SIG-M5 (cell line): ENCODE measurements at places on chromosomes 3 and 15.

GRCh38 chr15:89533861-89534544 lies 37.6 kb upstream of the RHCG start:
- DNase-seq: no peak

GRCh38 chr15:91555312-91555711 lies 298.2 kb upstream of the SLCO3A1 start:
- no peak for DNase-seq

DNA sequence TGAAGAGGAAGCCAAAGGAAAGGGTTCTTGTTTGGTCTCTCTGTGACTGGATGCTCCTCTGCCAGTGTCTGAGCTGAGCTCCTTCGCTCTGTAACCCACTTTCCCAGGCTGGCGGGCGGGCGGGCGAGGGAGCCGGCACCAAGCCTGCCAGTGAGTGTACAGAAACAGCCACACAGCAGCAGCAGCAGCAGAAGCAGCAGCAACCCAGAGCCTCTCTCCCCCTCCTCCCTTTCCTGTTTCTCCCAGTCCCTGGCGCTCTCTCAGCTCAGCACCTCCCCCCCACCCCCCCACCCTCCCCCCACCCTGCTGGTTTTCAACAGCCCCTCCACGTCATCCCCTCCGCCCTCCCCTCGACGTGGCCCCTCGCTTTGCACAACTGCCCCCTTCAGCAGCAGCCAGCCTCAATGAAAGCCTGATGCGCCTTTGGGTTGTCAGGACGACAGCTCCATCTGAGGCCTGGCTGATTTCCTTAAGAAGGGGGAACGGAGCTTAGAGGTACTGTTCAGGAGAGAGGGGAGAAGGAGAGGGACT lies at the start of gene LSAMP:
Gene LSAMP (minus strand): TSS at position 177 of the 531 bp plus-strand sequence.
- no peak for DNase-seq

- DNase-seq: no peak
These were observed 147.3 kb upstream of the CDIN1 start for GRCh38 chr15:36432161-36432560.

DNA sequence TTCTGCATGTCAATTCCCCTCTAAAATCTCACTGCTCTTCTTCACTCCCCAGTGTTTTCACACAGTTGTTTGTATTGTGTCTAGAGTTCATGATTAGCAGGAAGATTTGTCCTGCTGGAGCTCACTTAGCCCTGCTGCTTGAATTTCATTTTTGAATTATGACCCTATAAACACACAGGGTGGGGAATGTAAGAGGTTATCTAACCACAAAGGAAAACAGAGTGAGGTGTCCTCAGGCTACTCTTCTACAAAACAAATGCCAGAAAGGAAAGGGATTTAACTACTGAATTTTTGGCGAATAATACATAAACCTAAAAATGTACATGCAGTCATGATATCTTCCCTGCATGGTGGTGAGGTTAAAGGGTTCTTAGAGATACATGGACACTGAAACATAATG lies 215.1 kb upstream of the CNTN4 start:
- DNase-seq: no peak

GRCh38 chr3:167814441-167814951 lies 79.0 kb downstream of the SERPINI1 start:
- no peak for DNase-seq

DNA sequence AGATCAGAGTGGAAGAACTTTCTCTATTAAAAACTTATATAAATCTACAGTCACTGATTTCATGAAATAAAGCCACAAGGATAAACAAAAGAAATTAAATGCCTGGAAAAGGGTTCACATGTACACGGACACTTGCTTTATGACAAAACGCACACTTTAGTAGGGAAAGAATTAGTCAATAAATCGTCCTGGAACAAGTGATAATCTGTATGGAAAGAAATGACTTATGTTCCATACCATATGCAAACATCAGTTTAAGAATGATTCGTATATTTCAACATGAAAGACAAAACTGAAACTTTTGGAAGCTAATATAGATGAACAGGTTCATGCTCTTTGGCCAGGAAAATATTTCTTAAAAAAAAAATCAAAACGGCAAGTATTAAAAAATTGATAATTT lies 40.2 kb downstream of the MEF2A start:
- no peak for DNase-seq
